ENCODE measurements at places on chromosomes 7 and 10.
A peak's percentile ranks its signal among the peaks of the same experiment; 100 is the strongest.

- DNase-seq, result peak; percentile 18
Observed at GRCh38 chr10:131242007-131242406, 69.5 kb downstream of the TCERG1L start.

- no peak for DNase-seq
Observed at GRCh38 chr10:127354992-127355391, 158.6 kb upstream of the INSYN2A start.

DNA sequence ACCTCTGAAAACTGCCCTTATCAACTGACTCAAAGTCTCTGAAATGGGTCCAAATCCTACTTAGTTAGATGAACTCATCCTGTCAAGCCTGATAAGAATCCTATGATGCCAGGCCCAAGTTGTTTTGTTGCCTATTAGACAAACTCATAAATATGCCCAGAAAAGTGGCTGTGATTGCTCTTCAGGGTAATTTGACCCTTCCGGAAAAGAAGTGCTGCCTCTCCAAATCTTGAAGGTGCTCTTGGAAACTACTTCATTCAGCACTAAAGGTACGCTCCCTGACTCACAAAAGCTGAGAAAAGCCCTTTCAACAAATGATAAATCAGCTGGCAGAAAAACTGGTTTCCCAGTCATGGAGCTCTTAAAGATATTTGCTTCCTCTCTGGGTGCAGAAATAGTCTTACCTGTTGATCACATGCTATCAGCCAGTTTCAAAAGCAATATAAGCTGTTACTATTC lies 6.7 kb downstream of the IFIT5 start:
- no peak for DNase-seq

DNA sequence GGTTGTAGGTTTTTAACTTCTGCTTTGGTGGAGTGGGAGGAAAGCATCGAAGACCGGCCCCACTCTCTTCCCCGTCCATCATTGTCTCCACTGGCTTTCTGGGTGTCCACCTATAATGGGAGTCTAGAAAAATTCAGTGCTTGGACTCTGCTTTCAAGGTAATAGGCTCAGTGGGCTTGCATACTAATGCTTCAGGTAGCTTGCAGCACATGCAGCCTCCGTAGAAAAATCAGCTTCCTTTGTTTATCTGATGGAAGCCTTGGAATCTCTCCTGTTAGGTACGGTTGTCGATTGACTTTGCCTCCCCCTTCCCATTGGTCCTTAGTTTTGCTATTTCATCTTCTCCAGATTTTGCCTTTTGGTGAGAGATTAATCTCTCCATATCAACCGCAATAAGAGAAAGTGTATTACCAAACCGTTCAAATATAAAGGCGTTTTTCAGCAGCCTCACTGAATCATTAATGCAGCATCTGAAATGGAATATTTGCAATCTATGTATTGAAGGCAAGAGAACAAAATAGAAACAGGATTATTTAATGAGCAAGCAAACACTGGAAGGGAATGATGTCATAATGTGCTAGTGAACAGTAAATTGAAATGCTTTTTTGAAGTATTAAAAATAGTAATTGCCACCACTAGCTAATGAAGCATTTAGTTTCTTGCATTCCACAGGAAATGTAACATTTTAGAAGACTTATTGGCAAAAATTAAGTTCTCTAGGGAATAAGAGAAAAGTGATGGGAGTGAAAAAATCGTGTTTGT lies 944 bp downstream of the AVL9 start:
- DNase-seq, result no peak

GRCh38 chr7:113810080-113810744 lies 108.6 kb downstream of the PPP1R3A start:
- no peak for DNase-seq

DNA sequence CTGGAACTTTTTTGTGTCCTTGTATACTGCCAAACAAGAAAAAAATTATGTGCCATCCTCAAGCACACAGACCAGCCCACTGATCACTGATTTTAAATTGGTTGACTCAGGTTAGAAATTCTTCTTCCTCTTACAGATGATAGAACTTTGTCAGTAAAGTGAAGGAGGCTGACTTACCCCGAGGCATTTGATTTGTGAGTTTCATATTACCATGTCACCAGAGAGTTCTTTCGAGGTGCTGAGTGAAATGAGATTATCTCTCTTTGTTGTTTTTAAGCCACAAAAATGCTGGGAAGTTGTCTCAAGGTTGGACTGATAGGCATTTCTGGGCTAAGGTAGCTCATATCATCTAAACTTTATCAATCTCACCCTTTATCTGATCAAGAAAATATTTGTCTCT lies 78.8 kb upstream of the FAM180A start:
- no peak for DNase-seq

DNA sequence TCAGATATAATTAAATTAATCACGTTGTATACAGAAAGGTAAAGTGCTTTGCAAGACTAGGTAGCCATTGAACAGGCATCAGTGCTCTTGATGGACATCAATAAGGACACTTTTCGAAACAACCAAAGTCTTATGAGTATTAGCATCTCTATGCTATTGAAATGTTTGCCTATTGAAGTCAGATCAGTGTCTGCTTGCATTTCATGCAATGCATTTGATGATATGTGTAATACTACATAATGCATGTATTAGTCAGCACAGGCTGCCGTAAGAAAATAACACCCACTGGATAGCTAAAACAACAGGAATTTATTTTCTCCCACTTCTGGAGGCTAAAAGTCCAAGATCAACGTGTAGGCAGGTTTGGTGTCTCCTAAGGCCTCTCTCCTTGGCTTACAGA lies 209.3 kb upstream of the PLXDC2 start:
- DNase-seq, result no peak

GRCh38 chr7:37265006-37265405 lies 183.7 kb downstream of the ELMO1 start:
- DNase-seq, result no peak

- no peak for DNase-seq
Observed at GRCh38 chr7:41312235-41312634, 390.7 kb downstream of the INHBA start.

- DNase-seq, result no peak
Observed at GRCh38 chr7:150461520-150461919, 11.1 kb downstream of the GIMAP8 start.

DNA sequence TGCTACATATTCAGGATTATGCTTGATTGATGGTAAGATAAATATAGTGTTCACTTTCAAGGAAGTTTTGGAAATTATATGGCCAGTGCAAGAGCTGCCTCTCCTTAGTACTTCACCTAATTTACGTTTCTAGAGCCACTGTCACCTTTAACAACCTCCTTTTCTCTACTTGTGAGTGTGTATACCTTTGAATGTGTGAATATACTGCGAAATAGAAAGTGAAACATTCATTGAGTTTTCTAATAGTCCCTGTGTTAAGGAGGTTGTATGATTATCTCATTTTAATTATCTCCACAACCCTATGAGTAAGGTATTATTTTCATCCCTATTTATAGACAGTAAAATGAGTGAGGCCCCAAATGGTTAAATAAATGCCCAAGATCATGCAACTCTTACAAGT lies 1050.5 kb downstream of the XPNPEP1 start:
- no peak for DNase-seq

DNA sequence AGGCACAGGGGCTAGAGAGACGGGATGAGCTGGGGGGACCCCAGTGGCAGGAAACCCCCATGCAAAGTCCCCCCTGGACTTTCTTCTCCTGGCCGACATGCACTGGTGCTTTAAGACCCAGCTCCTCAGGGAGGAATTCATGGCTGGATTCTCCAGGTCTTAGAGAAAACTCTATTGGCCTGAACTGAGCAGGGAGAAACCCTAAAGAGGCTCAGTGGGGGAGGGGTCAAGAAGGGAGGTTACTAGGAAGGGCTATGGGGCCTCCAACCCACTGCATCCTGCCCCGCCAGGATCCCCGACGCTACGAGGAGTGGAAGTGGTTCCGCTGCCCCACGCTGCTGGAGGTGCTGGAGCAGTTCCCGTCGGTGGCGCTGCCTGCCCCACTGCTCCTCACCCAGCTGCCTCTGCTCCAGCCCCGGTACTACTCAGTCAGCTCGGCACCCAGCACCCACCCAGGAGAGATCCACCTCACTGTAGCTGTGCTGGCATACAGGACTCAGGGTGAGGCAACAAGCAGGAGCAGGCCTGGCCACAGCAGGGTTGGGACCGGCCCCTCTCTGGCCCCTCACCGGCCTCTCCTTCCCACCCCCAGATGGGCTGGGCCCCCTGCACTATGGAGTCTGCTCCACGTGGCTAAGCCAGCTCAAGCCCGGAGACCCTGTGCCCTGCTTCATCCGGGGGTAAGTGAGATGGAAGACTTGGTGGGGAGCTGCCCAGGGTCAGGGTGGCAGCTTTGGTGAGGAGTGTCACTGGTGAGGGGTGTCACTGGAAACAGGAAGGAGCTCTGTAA lies 13.8 kb downstream of the ATG9B start:
- no peak for DNase-seq

GRCh38 chr10:71779641-71780040 lies 6.3 kb upstream of the VSIR start:
- no peak for DNase-seq

GRCh38 chr7:29139796-29140195 lies 6.5 kb downstream of the CPVL start:
- no peak for DNase-seq

DNA sequence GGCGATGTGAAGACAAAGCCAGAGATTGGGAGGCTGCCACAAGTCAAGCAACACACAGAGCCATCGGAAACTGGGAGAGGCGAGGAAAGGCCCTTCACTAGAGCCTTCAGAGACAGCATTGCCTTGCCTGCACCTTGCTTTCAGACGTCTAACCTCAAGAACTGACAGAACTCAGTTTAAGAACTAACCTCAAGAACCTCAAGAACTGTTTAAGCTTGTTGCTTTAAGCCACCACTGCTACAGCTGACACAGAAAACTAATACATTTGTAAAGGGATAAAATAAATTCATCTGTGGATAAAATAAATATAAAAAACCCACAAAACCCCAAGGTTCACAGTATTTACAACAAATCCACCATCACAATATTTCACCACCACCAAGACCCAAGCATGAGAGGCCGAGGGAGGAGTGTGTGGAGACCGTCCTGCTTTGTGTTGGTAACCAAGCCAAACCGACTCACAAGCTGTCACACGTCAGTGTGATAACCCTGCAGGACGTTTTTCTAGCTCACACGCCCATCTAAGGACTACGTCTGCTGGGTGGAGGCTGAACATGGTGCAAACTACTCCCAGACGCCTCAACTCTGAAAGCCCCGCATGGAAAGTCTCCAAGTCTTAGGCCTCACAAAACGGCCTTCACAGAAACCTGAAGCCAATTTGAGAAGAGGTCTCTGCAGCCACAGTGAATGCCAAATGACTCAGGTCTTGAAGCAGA lies 116.8 kb downstream of the ABLIM1 start:
- DNase-seq, result no peak

GRCh38 chr10:114831186-114831867 lies 9.7 kb downstream of the FHIP2A start:
- no peak for DNase-seq

GRCh38 chr7:820341-820740 lies 11.9 kb upstream of the SUN1 start:
- DNase-seq, result no peak

DNA sequence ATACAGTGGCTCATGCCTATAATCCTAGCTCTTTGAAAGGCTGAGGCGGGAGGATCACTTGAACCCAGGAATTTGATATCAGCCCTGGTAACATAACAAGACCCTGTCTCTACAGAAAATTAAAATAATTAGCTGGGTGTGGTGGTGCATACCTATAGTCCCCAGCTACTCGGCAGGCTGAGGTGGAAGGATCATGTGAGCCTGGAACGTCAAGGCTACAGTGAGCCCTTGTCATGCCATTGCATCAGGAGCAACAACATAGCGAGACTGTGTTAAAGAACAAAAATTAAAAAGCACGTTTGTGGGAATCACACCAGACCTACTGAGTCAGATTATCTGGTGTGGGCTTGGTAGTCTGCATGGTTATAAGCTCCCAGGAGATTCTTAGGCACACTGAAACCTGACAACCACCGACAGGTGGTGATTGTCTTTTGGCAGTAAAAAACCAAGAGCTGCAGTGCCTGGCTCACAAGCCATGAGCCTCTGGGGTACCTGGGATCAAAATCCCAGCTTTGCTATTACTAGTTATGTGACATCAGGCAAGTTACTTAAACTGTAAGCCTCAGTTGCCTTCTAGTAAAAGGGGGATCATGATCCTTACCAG lies 146.9 kb downstream of the SND1 start:
- DNase-seq, result no peak

- DNase-seq, result no peak
Observed at GRCh38 chr10:80140251-80140650, 7.7 kb downstream of the PLAC9 start.

DNA sequence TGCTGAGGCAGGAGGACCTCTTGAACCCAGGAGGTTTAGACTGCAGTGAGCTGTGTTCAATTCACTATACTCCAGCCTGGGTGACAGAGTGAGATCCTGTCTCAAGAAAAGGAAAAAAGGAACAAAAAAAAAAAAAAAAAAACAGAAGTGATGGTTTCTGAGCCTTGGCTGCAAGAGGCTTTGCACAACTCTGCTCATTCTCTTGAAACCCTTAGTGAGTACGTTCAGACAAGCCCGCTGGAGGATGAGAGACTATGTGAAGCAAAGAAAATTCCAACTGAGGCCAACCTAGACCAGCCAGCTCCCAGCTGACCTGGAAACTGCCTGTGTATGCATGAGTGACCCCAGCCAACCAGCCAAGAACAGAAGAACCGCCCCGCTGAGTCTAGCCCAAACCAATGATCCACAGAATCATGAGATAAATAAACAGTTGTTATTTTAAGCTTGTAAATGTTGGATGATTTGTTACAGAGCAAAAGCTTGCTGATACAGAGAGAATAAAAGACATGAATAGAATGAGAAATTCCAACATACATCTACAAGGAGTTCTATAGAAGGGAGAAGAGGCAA lies 50.6 kb upstream of the FZD9 start:
- no peak for DNase-seq

DNA sequence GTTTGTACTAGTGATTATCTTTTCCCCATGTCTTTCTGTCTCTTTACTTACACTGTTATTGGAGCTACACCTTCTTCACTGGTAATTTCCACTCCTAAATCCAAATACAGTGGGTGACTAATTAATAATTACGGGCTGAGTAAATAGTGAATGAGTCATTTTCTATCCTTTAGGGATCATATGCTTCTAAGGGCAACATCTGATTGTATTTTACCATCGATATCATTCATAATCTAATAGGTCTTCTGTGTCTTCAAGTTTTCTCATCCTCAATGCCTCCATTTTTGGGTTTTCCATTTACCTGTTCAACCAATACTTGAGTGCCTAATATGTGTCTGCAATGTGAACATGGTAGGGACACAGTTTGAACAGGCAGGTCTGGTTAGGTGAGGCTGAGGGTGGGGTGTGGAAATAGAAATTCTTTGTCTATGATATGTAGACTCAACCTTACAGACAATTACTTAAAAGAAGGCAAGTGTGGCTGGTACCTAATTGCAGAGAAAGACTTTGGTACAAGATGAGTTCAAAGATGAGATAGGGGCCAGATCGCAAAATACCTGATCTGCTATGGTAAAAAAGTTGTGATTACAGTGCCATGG lies 5.9 kb upstream of the DHX32 start:
- no peak for DNase-seq
